ENCODE measurements at places on chromosomes 2 and 18. TPM values are rescaled to one million over a fixed set of nuclear protein-coding genes. Genes with fewer than 3 reads are reported as not detected.

PLCD4 gene
- total RNA-seq = not detected

- no peak for DNase-seq
These were observed 107.8 kb downstream of the TANC1 start for GRCh38 chr2:159076241-159076640.

- peak; percentile 67 for DNase-seq
These were observed 16.2 kb upstream of the CXCR4 start for GRCh38 chr2:136134126-136134525.

- DNase-seq = no peak
These were observed 829 bp downstream of the ACVR1C start for GRCh38 chr2:157627594-157628476.

TEX44 gene
- not detected for total RNA-seq

Measured in OCI-LY7 (cell line).